Temporal lobe (tissue), 4 donors: ENCODE measurements at places on chromosomes 2 and 18. TPM values are rescaled to one million over a fixed set of nuclear protein-coding genes. Genes with fewer than 3 reads are reported as not detected.

Gene SCN3A
- total RNA-seq, result 194 TPM

Gene RAX
- not detected for total RNA-seq

Gene VAMP5
- 3.4 TPM for total RNA-seq

Gene TMEM18
- total RNA-seq, result 18.9 TPM

Gene MDH1B
- total RNA-seq, result 3.4 TPM

Gene PHLPP1
- total RNA-seq, result 17.0 TPM

Gene ASB18
- total RNA-seq, result not detected

Gene CHRNG
- not detected for total RNA-seq

Gene NEB
- total RNA-seq, result 1.7 TPM

Gene HOXD12
- not detected for total RNA-seq

Gene AKAIN1
- 2.5 TPM for total RNA-seq

Gene VSNL1
- total RNA-seq, result 17.5 TPM

Gene PCBP1
- total RNA-seq, result 36.6 TPM

Gene GCKR
- total RNA-seq, result 0.49 TPM

Gene DSC3
- 0.49 TPM for total RNA-seq

Gene KCTD18
- 8.1 TPM for total RNA-seq

Gene DLGAP1
- 77.2 TPM for total RNA-seq

Gene IMPA2
- 3.7 TPM for total RNA-seq

Gene DYNAP
- total RNA-seq, result not detected

Gene CCDC148
- 16.7 TPM for total RNA-seq

Gene DUSP19
- 9.8 TPM for total RNA-seq

Gene LIMS4
- 0.25 TPM for total RNA-seq

Gene SLC30A3
- total RNA-seq, result 1.2 TPM

Gene DPP10
- total RNA-seq, result 50.9 TPM

Gene MARCO
- total RNA-seq, result 0.25 TPM

Gene SERPINB7
- total RNA-seq, result not detected
